ENCODE measurements at places on chromosomes 13 and 19. TPM values are rescaled to one million over a fixed set of nuclear protein-coding genes. Genes with fewer than 3 reads are reported as not detected.

The RNF6 gene
- 29.9 TPM for total RNA-seq

The REEP6 gene
- 20.6 TPM for total RNA-seq

The S1PR5 gene
- total RNA-seq, result 1.4 TPM

The HSPB6 gene
- 14.9 TPM for total RNA-seq

The CCNA1 gene
- total RNA-seq, result 3.7 TPM

The INAFM1 gene
- total RNA-seq, result 4.4 TPM

The ADGRE1 gene
- total RNA-seq, result 2.1 TPM

The RNASEH2A gene
- total RNA-seq, result 20.2 TPM

The ZNF723 gene
- total RNA-seq, result not detected

The SYCN gene
- total RNA-seq, result not detected

The CEACAM20 gene
- not detected for total RNA-seq

The FAM83E gene
- 1.4 TPM for total RNA-seq

The CCDC8 gene
- total RNA-seq, result 43.4 TPM

The KLK8 gene
- not detected for total RNA-seq

The ZNF134 gene
- 65.3 TPM for total RNA-seq

All from camera-type eye (tissue), 1 donor.